ENCODE measurements at places on chromosomes 13 and 19. TPM values are rescaled to one million over a fixed set of nuclear protein-coding genes. Genes with fewer than 3 reads are reported as not detected.

- peak; percentile 31 for DNase-seq
These were observed 5.4 kb upstream of the LGALS13 start for GRCh38 chr19:39596911-39597310.

The OR7A5 gene
- not detected for total RNA-seq

DNA sequence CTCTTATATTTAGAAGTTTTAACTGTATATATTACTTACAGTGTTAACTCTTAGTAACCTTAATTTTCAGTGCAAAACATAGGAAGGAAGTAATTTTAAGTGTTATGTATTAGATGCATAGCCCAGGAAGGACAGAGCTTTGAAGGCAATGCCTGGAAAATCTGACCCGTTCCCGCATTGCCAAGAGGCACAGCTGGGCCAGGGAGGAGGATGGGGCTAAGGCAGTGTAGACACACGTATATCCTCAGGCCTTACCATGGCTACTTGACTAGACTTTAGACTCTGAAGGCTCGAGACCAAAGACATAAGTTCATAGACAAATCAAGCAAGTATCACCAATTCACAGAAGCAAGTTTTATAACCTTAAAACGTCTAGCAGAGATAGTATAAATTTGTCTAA is 1944.2 kb downstream of the OLFM4 start:
- DNase-seq, result no peak

- DNase-seq, result no peak
These were observed 8.3 kb downstream of the ZNF837 start for GRCh38 chr19:58372311-58373133.

The SIGLEC12 gene
- not detected for total RNA-seq

The ZNF302 gene
- total RNA-seq, result 12.2 TPM

DNA sequence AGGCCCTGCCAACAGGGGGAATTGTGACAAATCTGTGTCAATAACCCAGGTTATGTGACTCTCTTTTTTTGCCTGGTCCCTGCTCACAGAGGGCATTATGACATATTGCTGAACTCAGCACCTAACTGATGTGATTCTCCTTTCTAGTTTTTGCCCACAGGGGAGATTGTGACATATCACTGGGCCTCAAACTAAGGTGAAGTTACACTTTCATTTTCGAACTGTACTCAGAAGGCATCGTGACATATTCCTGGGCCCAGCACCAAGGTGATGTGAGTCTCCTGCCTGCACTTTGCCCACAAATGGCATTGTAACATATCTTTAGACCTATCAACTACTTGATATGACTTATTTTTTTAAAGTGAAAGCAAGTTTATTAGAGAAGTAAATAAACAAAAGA is 83.0 kb downstream of the ZNF728 start:
- no peak for DNase-seq

DNA sequence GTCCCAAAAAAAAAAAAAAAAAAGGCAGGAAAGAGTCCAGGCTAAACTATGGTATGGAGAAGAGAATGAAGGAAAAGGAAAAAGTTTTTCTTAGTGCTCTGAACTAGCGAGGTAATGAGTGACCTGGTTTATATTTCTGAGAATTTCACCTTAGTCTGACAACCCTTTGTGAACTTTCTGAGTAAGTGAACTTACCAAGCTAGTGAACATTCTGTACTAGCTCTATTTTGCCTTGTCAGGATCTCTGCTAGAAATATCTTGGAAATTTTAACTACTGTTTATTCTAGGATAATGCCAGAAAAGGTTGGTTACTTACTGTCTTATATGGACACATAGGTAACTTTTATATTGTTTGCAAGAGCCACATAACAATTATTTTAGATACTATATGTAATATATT is 4.4 kb downstream of the TRIM13 start:
- DNase-seq, result no peak

DNA sequence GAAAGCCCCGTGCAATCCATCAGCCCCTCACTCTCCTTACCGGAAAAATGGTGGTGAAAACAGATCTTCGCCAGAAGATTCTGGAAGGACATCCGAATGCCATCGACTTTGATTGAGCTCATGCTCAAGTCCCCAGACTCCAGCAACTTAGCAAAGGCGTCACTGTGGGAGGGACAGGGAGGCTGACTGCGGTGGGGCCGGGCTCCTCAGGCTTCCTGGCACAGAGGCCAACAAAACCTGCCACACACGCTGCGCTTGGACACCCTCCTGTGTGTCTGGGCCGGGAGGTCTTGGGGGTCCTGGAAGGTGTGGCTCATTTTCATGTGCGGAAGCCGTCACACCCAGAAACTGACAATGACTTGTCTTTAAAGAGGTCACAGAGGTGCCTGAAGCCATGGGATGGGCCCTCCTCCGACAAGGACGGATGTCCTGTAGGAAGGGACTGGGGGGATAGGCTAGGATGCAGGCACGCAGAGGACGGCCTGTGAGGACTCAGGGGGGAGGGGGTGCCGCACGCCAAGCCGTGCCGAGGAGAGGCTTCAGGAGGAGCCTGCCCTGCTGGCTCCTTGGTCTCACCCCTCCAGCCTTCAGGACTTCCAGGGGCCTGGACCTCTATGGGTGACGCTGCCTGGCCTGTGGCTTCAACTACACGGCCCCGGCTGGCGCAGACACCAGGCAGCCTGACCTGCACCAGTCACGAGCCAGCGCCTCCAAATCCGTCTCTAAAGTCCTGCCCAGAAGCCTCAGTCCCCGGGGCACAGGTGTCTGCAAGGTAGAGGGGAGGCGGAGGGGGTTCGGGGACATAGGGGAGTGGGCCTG is 12.5 kb downstream of the IZUMO4 start:
- no peak for DNase-seq

GRCh38 chr13:99355267-99356011 is 48.2 kb upstream of the GPR183 start:
- DNase-seq, result no peak

- no peak for DNase-seq
These were observed 5.5 kb upstream of the CACTIN start for GRCh38 chr19:3632098-3632497.

The NLRP9 gene
- total RNA-seq, result not detected

The BCAM gene
- 13.4 TPM for total RNA-seq

DNA sequence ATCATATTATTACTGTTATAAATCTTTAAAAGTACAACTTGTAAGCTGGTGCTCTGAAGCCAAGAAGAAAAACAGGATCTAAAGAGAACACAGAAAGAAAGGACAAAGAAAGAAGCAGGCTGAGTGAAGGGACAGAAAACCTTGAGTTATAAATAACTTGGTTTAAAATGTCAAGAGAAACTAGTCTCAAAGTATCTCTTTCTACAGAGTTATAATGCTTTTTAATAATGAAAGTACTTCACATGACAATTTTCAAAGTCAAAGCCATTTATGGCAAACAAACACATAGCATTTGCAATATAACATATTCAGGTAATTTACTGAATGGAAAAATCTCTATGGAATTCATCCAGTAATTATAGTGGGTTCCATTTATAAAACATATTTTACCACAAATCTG is 33.4 kb downstream of the CAB39L start:
- DNase-seq, result no peak

The RB1 gene
- 28.1 TPM for total RNA-seq

- no peak for DNase-seq
These were observed 29.6 kb downstream of the PAK4 start for GRCh38 chr19:39155114-39155700.

- DNase-seq, result no peak
These were observed 2.9 kb downstream of the CD37 start for GRCh38 chr19:49338023-49338677.

DNA sequence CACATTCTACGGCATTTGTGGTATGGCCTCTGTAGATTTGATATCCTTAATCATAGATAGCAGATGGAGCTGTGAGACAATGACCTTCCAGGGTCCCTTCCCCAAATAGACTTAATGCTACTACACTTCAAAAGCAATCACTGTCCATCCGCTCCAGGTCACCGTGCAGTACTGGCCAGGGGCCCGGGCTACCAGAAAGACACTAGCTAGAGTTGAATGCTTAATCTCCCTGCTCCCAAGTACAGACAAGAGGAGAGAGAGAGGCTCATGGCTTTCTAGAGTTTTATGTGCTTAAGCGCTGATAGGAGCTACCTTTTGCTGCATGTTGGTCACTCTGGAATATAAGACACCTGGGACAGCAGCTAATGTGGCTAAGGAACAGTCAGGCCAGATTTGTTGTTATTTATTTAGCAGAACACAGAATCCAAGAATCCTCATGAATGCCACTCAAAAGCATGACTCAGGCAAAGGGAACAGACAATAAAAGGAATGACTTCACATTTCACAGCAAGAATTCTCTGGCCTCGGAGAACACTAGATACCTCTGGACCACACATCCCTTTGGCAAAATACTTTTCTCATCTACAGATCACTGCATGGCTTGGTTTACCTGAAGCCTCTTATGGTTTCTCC is 165.0 kb downstream of the LACC1 start:
- no peak for DNase-seq

- no peak for DNase-seq
These were observed 64.0 kb downstream of the SERP2 start for GRCh38 chr13:44437356-44438233.

DNA sequence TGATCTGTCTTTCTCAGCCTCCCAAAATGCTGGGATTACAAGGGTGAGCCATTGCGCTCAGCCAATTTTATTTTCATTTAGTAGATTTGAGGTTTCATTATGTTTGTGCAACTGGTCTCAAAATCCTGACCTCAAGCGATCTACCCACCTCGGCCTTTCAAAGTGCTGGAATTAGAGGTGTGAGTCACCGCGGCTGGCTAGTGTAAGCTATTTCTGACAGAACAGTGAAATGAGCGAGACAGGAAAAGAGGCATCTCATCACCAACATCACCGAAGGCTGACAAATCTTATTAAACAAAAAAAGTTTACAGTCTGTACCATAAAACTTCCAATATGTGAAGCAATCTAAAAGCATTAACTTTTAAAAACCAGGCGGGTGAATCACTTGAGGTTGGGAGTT is 12.2 kb upstream of the ZNF888 start:
- peak; percentile 90 for DNase-seq

The ZNF547 gene
- total RNA-seq, result 2.6 TPM

GRCh38 chr19:49400029-49400428 is 12.0 kb downstream of the KASH5 start:
- no peak for DNase-seq

GRCh38 chr19:19549804-19550464 is 11.9 kb downstream of the CILP2 start:
- DNase-seq, result no peak

DNA sequence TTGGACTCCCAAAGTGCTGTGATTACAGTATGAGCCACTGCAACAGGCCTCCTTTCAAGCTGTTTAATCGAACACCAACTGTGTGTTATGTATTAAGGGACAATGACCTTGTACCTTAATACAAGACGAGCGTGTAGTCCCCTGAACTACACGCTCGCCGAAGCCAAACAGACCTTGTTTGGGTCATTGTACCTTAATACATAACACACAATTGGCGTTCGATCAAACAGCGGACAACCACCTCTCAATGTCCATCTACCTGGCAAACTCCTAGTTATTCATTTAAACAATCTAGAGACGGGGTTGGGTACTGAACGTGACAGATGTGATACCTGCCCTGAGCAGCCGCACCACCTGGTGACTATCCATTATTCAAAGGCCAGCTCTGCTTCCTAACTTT is 1.3 kb downstream of the CHERP start:
- no peak for DNase-seq

DNA sequence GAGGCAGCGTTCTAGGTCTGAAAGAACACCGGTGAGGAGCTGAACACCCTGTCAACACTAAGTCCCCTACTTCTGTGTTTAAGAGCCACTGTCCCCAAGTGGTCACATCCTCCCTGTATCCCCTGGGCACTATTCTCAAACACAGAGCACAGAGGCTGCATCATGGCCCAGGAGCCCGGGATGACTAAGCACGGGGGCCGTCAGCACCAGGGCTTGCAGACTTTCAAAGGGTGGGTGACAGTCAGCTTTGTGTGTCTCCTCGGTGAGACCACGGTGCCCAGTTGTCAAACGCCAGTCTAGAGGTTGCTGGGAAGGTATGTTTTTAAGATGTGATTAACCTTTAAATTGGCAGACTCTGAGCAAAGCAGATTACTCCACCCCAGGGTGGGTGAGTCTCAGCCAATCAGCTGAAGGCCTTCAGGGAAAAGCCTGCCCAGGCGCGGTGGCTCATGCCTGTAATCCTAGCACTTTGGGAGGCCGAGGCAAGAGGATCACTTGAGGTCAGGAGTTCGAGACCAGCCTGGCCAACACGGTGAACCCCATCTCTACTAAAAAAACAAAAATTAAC is 8.0 kb downstream of the MAP2K2 start:
- no peak for DNase-seq

The UQCR11 gene
- total RNA-seq, result 85.5 TPM

The CFAP97D2 gene
- not detected for total RNA-seq
